ENCODE measurements at places on chromosomes 2 and 18. TPM values are rescaled to one million over a fixed set of nuclear protein-coding genes. Genes with fewer than 3 reads are reported as not detected.
A peak's percentile ranks its signal among the peaks of the same experiment; 100 is the strongest.

The GPR45 gene
- total RNA-seq, result not detected

The CHMP1B gene
- total RNA-seq, result 24.3 TPM

The MYL1 gene
- total RNA-seq, result not detected

DNA sequence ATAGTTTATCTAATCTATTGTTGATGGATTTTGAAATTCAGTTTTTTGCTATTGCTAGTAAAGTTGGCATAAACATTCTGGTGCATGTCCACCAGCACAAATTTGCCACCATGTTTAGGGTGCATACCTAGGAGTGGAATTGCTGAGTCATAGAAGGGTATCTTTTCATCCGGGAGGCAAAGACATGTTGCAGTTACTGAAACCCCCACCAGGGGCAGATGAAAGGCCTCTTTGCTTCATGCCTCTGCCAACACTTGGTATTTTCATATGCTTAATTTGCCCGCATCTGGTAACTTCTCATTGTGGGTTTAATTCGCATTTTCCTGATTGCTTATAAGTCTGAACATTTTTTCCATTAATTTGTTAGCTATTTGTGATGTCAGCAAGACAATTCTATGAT is 8.2 kb downstream of the DCC start:
- H3K27me3 ChIP-seq, result peaks cover 1% of the 10 kb centered on the region
- no peaks in the 10 kb centered on the region for H3K36me3 ChIP-seq
- no peak overlapping the region for H3K4me3 ChIP-seq
- DNase-seq, result no peak
- H3K4me1 ChIP-seq, result no peaks in the 10 kb centered on the region

GRCh38 chr18:48545757-48546321 is 7.0 kb downstream of the CTIF start:
- no peaks in the 10 kb centered on the region for H3K36me3 ChIP-seq
- no peak overlapping the region for H3K27ac ChIP-seq
- no peak overlapping the region for H3K4me3 ChIP-seq
- H3K27me3 ChIP-seq, result peaks cover 25% of the 10 kb centered on the region
- H3K4me1 ChIP-seq, result peaks cover 20% of the 10 kb centered on the region

DNA sequence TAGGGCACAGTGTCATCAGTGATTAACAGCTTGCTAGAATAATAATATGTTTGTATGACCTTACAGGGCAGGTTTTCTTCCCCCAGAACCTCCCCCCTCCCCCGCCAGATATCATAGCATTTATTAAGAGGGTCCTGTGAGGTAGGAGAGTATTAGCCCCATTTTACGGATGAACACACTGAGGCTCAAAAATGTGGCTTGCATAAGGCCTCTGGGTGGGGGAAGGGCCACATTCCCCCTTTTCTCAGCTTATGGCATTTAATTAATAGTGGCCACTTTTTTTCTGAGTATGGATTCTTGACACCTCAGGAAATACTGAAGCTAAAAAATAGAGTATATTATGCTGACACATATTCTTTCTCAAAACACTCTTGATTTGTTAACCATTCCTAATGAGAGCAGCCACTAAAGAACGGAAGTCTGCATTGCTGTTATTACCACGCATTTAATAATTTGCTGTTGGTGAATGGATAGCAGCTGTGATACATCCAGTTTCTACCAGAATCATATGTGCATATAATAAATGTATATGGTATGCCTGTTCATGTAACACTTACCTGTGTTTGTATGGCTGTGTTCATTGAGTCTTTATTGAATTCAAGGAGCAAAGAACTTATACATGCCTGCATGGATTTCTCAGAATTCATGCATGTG is 3.0 kb downstream of the CTIF start:
- H3K4me1 ChIP-seq, result peaks cover 30% of the 10 kb centered on the region
- no peak overlapping the region for H3K27ac ChIP-seq
- H3K27me3 ChIP-seq, result peaks cover 37% of the 10 kb centered on the region
- no peak overlapping the region for H3K4me3 ChIP-seq
- H3K36me3 ChIP-seq, result no peaks in the 10 kb centered on the region

DNA sequence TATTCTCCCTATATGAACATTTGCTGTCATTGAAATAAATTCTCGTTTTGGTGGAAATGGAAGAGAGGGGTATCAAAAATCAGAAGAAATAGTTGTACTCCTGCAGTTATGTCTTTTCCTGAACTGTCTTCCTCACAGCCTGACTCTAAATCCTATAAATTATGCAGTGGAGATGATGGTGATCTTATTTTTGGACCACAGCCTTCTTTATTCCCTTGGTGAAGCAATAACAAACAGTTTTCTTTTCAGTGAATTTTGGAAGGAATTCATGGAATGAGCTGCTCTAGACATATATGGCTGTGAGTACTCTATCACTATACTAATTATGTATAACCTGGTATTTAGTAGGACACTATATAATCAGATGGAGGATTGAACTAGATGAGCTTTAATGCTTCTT is 1.7 kb upstream of the SLC25A12 start:
- no peak overlapping the region for H3K4me3 ChIP-seq
- H3K4me1 ChIP-seq, result peaks cover 37% of the 10 kb centered on the region
- peaks cover 19% of the 10 kb centered on the region for H3K36me3 ChIP-seq
- no peak overlapping the region for H3K27ac ChIP-seq
- no peak for DNase-seq
- no peaks in the 10 kb centered on the region for H3K27me3 ChIP-seq

- DNase-seq, result no peak
- H3K4me1 ChIP-seq, result peaks cover 13% of the 10 kb centered on the region
- H3K27ac ChIP-seq, result no peak overlapping the region
- no peaks in the 10 kb centered on the region for H3K36me3 ChIP-seq
These were observed 80.7 kb upstream of the ITGA4 start for GRCh38 chr2:181376442-181376841.

- H3K27me3 ChIP-seq, result peaks cover 16% of the 10 kb centered on the region
- peaks cover 9% of the 10 kb centered on the region for H3K36me3 ChIP-seq
- no peak for DNase-seq
- H3K4me1 ChIP-seq, result peaks cover 23% of the 10 kb centered on the region
- no peak overlapping the region for H3K27ac ChIP-seq
These were observed 7.1 kb downstream of the SPRED2 start for GRCh38 chr2:65425276-65425675.

GRCh38 chr18:13545514-13545913 is 180.8 kb downstream of the FAM210A start:
- no peak overlapping the region for H3K27ac ChIP-seq
- no peak overlapping the region for H3K4me3 ChIP-seq
- H3K27me3 ChIP-seq, result no peaks in the 10 kb centered on the region
- peaks cover 25% of the 10 kb centered on the region for H3K36me3 ChIP-seq

- peaks cover 60% of the 10 kb centered on the region for H3K4me1 ChIP-seq
- H3K27ac ChIP-seq, result peak overlapping the region; percentile 32
- no peak for DNase-seq
- no peak overlapping the region for H3K4me3 ChIP-seq
These were observed 75.1 kb downstream of the SPRED2 start for GRCh38 chr2:65357095-65357958.

DNA sequence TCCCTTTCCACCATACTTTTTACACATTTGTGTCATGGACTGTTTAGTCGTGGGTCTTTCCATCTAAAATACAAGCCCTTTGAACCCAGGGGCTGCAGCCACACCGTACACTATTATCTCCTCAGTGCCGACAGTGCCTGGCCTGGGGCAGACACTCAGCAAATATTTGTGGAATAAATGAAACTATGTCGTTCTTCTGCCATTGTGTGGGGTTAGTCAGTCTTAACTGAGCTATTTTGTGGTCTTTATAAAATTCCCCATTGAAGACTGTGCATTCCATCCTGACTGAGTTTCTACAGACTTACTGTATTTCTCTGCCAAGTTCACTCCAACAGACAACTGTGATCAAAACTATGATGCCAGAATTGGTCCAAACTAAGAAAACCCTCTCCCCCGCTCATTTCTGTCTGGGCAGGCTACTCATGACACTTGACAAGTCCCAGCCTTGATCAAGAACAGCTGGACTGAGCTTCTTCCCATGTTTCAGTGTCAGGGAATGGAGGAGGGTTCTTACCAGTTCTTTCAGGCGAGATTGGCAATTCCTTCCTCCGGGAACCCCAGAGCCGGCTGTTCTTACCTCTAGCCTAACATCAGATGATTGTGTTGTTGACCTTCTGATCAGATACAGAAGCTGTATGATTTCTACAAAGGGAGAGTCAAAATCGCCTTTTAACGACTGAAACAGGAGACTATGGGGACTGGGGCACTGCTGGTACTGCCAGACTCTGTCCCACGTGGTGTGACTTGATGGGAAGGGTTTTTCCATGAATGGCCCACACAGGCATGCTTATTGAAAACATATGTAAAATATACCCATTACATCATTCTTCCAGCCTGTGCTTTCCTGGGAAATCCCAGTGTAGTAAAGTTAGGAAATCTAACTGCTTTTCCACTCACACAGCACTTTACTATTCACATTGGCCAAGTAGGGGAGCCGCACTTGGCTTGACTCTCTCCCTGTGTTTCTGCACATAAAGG is 77.4 kb upstream of the NPAS2 start:
- H3K36me3 ChIP-seq, result no peaks in the 10 kb centered on the region
- H3K4me3 ChIP-seq, result no peak overlapping the region
- no peak for DNase-seq
- H3K27me3 ChIP-seq, result peaks cover 8% of the 10 kb centered on the region
- no peaks in the 10 kb centered on the region for H3K4me1 ChIP-seq

DNA sequence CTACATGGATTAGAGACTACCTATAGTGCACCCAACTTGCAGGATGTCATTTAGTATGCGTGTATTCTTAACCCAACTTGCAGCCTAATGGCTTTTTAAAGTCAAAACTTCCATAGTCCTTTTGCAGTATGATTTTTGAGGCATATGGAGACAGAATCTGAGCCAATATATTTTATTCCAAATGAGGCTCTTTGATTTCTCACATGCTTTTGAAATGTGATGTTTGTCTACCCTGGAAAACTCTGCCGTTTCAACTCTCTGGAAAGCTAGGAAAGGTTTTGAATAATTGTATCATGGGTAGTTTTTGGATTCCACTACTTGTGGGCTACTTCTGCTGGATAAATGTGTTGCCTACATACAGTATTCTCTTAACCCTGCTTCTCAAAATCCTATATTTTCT is 206.6 kb downstream of the ZNF385B start:
- H3K4me3 ChIP-seq, result no peak overlapping the region
- H3K27me3 ChIP-seq, result no peaks in the 10 kb centered on the region
- no peaks in the 10 kb centered on the region for H3K36me3 ChIP-seq
- no peak overlapping the region for H3K27ac ChIP-seq

DNA sequence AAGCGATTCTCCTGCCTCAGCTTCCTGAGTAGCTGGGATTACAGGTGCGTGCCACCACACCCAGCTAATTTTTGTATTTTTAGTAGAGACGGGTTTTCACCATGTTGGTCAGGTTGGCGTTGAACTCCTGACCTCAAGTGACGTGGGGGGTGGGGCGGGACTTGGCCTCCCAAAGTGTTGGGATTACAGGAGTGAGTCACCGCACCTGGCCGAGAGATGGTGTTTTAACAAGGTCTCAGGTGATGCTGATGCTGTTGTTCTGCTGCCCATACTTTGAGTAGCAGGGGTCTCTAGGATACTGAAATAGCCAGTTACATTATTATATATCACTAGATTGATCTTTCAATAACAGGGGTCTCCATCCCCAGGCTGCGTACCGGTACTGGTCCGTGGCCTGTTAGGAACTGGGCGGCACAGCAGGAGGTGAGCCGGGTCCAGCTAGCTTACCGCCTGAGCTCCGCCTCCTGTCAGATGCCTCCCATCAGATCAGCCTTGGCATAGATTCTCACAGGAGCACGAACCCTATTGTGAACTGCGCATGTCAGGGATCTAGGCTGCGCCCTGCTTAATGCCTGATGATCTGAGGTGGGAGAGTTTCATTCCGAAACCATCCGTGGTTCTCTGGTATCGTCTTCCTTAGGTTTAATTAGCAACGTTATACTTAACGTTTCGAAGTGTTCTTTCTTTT is 48.3 kb upstream of the SLC38A11 start:
- no peak overlapping the region for H3K27ac ChIP-seq
- H3K4me3 ChIP-seq, result no peak overlapping the region
- no peak for DNase-seq
- H3K4me1 ChIP-seq, result no peaks in the 10 kb centered on the region
- H3K27me3 ChIP-seq, result peaks cover 10% of the 10 kb centered on the region

GRCh38 chr2:216715402-216715974 is 20.1 kb upstream of the IGFBP5 start:
- no peak for DNase-seq
- H3K4me3 ChIP-seq, result no peak overlapping the region
- H3K27me3 ChIP-seq, result peaks cover 2% of the 10 kb centered on the region
- H3K4me1 ChIP-seq, result no peaks in the 10 kb centered on the region

DNA sequence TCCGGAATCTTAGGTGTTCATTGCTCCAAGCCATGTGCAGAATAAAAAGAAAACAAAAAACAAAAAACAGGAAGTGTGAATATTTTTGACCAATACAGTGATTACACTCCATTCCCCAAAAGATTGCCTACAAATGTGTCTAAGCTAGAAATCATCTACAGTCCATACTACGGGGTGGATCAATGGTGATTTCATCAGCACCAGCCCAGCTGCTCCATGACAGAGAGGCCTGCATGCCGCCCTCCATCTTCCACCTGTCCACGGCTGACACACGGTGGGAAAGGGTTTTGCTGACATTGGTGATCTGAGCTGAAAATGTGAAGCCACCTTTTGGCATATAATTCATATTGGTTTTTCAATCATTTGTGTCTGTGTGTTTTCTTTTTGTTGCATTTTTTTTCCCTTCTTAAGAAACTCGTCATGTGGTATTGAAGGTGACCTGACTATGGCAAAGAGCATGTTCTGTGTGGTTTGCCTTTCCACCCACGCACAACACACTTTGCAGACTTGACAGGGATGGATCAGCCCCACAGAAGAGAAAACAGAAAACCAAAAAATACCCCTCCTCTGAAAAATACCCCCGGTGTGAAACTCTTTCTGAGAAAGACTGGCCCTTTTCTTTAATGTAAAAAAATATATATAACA is 533.1 kb downstream of the RNF144A start:
- peaks cover 69% of the 10 kb centered on the region for H3K4me1 ChIP-seq
- H3K27ac ChIP-seq, result peak overlapping the region; percentile 94
- peak overlapping the region; percentile 20 for H3K4me3 ChIP-seq

DNA sequence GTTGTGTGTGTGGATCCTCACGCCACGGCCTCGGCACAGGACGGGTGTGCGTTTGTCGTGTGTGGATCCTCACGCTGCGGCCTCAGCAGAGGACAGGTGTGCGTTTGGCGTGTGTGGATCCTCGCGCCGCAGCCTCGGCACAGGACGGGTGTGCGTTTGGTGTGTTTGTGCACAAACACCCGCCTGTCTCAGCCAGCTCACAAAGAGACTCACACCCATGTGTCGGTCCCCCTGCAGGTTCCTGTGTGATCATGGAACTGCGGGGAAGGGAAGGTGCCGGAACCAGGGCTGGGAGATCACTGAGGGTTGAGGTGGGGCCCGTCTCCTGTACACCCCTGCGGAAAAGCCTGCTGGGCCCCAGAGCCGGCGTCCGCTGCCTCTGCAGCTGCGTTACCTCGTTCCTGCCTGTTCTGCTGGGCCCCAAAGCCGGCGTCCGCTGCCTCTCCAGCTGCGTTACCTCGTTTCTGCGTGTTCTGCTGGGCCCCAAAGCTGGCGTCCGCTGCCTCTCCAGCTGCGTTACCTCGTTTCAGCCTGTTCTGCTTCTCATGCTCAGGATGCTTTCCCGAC is 53.6 kb downstream of the CTDP1 start:
- H3K4me1 ChIP-seq, result no peaks in the 10 kb centered on the region
- H3K36me3 ChIP-seq, result peaks cover 87% of the 10 kb centered on the region
- no peak overlapping the region for H3K27ac ChIP-seq
- H3K4me3 ChIP-seq, result no peak overlapping the region
- no peaks in the 10 kb centered on the region for H3K27me3 ChIP-seq
- no peak for DNase-seq

- H3K4me3 ChIP-seq, result no peak overlapping the region
- H3K36me3 ChIP-seq, result no peaks in the 10 kb centered on the region
- peaks cover 6% of the 10 kb centered on the region for H3K4me1 ChIP-seq
- no peak for DNase-seq
- no peaks in the 10 kb centered on the region for H3K27me3 ChIP-seq
These were observed 39.3 kb upstream of the SH3RF3 start for GRCh38 chr2:109089602-109090300.

All from activated CD4-positive, alpha-beta T cell treated with anti-CD3 and anti-CD28 coated beads, Interleukin-2, amount 10 ng/mL, durations not matched to agents 7 days and 5 days (primary cell).